ENCODE measurements at places on chromosomes 2 and 18.
A peak's percentile ranks its signal among the peaks of the same experiment; 100 is the strongest.

DNA sequence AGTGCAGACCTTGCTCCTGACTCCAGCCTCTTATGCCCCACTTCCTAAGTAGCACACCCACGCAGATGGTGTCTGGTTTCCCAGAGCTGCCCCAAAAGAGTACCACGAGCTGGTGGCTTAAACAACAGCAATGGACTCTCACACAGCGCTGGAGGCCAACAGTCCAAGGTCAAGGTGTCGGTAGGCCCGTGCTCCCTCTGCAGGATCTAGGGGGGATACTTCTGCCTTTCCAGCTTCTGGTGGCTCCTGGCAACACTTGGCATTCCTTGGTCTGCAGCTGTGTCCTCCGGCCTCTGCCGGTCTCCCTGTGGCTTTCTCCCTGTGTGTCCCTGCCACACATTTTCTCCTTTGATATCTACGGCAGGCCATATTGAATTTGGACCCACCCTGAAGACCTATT is 99.0 kb downstream of the TSHZ1 start:
- no peak overlapping the region for H3K27ac ChIP-seq
- H3K4me1 ChIP-seq, result no peaks in the 10 kb centered on the region
- peaks cover 26% of the 10 kb centered on the region for H3K27me3 ChIP-seq
- H3K36me3 ChIP-seq, result no peaks in the 10 kb centered on the region
- DNase-seq, result no peak

DNA sequence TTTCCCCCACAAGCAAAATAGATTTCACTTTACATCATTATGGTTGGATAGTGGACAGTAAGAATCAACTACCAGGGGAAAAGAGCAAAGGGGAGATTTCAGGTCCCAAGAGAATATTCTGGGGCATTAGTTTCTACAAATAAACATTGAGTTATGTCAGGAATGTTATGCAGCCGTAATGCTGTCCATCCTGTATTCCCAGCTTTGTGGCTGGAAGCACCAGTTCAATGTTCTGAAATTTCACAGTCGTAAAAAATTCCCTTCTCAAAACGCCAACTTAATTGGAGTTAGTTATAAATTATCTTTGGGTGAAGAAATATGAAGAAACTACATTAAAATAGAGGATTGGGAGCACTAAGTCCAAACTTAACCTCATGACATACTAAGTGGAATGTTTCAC is 141.5 kb upstream of the FIGN start:
- no peaks in the 10 kb centered on the region for H3K4me1 ChIP-seq
- H3K27me3 ChIP-seq, result no peaks in the 10 kb centered on the region
- no peaks in the 10 kb centered on the region for H3K36me3 ChIP-seq
- no peak overlapping the region for H3K27ac ChIP-seq
- H3K4me3 ChIP-seq, result no peak overlapping the region

DNA sequence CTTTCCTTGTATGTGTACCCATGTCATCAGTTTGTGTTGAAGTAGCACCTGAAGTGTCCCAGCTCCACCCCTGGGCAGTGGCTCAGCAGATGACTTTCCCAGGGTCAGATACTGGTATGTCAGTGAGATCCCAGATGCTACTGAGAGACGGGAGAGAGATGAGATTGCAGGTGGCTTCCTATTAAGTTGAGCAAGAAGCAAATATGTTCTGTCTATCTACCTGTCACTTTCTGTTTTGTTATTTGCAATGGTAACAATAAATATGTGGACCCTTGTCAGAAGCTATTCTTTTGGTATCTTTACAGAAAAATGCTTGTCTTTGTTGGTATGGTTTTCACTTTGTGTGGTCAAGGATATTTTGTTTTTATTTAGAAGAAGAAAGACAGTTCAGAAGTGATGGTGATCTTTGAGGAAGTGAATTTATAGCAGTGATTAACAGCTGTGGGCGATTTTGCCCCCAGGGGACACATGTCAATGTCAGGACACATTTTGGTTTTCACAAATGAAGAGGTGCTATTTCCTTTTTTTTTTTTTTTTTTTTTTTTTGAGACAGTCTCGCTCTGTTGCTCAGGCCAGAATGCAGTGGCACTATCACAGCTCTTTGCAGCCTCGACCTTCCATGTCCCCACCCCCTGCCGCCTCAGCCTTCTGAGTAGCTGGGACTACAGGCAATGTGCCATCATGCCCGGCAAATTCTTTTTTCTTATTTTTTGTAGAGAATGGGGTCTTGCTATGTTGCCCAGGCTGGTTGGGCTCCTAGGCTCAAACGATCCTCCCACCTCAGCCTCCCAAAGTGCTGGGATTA is 21.4 kb downstream of the MGAT5 start:
- peaks cover 10% of the 10 kb centered on the region for H3K36me3 ChIP-seq
- H3K4me1 ChIP-seq, result peaks cover 62% of the 10 kb centered on the region
- no peaks in the 10 kb centered on the region for H3K27me3 ChIP-seq
- peak overlapping the region; percentile 80 for H3K27ac ChIP-seq
- DNase-seq, result no peak

DNA sequence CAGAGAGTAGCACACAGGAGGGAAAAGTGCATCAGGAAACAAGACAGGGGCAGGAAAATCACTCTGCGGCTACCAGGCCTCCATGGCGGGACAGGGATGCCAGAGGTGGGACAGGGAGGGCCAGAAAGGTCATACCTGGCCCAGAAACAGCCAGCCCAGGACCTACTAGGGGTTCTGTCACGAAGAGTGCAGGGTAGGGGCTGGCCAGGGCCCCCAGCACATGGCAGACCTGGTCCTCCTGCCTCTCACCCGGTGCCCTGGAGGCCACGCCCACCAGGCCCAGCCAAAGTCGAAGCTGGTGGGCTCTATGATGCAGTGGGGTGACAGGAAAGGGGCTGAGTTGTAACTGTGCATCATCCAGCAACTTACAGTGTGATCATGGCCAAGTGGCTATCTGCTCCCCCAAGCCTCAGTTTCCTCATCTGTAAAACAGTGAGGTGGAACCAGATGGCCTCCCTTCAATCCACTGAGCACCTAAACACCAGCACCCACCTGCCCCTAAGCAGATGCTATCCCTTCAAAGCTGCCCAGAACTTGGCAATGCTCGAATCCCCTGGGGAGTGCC is 10.6 kb downstream of the CYP26B1 start:
- DNase-seq, result no peak
- H3K4me3 ChIP-seq, result no peak overlapping the region
- peaks cover 12% of the 10 kb centered on the region for H3K27me3 ChIP-seq
- H3K4me1 ChIP-seq, result peaks cover 6% of the 10 kb centered on the region

DNA sequence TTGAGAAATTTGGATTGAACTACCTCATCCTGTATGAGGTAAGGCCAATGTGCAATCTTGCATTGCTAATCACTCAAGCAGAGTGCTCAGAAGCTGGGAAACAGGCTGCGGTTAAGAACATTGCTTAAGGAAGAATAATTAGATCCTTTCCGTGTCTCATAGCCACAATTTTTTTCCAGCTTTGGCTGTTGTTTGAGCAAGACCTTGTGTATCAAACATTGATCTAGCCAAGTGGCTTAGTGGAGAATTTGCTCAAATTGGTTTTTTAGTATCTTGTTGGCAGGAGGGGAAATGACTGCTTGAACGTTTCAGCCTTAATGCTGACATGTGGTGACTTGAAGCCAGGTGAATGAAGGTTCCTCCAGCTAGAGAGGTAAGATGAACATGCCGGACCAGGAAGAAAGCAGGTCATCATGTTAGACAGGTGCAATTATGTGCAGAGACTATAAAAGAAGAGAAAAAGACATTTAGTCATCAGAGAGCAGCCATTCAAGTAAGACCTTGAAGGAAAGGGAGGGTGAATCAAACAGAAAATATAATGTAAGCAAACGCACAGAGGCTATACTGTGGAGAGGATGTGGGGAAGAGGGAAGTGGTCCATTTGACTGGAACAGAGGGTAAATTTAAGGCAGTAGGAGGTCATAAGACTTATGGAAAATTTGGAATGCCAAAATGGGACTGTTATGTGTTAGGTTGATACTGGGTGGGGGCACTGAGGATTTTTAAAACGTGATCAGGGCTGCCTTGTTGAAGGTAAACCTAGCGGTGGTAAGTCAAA is 98.9 kb upstream of the CYP1B1 start:
- H3K27me3 ChIP-seq, result peaks cover 55% of the 10 kb centered on the region
- H3K4me3 ChIP-seq, result no peak overlapping the region
- no peaks in the 10 kb centered on the region for H3K4me1 ChIP-seq
- H3K36me3 ChIP-seq, result no peaks in the 10 kb centered on the region

DNA sequence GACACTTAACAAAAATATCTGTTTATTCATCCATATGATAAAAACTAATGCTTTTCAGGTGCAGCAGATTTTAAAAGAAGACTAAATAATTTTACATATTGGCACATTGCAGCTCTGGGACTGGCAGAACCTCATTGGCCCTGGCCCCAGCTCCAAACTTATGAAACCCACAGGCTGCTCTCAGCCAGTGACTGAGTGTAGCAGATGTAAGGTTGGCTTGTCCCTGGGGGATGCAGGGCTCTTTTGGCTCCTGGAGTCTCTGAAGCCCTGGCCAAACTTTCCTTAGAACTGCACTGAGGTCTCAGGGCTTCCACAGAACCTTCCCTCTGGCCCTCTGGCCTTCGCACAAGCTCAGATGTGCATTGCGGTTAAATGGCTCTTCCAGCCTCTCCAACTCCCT is 725.0 kb upstream of the SOX11 start:
- H3K27me3 ChIP-seq, result no peaks in the 10 kb centered on the region
- DNase-seq, result no peak
- no peaks in the 10 kb centered on the region for H3K4me1 ChIP-seq
- no peak overlapping the region for H3K4me3 ChIP-seq

- no peak overlapping the region for H3K4me3 ChIP-seq
- no peak for DNase-seq
- H3K27ac ChIP-seq, result no peak overlapping the region
- peaks cover 27% of the 10 kb centered on the region for H3K27me3 ChIP-seq
- H3K36me3 ChIP-seq, result peaks cover 1% of the 10 kb centered on the region
- H3K4me1 ChIP-seq, result no peaks in the 10 kb centered on the region
Observed at GRCh38 chr2:160753331-160753654, 259.7 kb upstream of the RBMS1 start.

- H3K27ac ChIP-seq, result no peak overlapping the region
- no peak overlapping the region for H3K4me3 ChIP-seq
- H3K4me1 ChIP-seq, result peaks cover 6% of the 10 kb centered on the region
- H3K27me3 ChIP-seq, result no peaks in the 10 kb centered on the region
- H3K36me3 ChIP-seq, result peaks cover 11% of the 10 kb centered on the region
Observed at GRCh38 chr18:79353267-79353666, 42.5 kb upstream of the NFATC1 start.

- no peaks in the 10 kb centered on the region for H3K4me1 ChIP-seq
- H3K27ac ChIP-seq, result no peak overlapping the region
- no peak for DNase-seq
- peaks cover 60% of the 10 kb centered on the region for H3K27me3 ChIP-seq
- no peaks in the 10 kb centered on the region for H3K36me3 ChIP-seq
- H3K4me3 ChIP-seq, result no peak overlapping the region
Observed at GRCh38 chr2:200756618-200757321, 54.9 kb upstream of the BZW1 start.

GRCh38 chr2:222622910-222623309 is 33.0 kb downstream of the FARSB start:
- peaks cover 42% of the 10 kb centered on the region for H3K36me3 ChIP-seq
- no peaks in the 10 kb centered on the region for H3K27me3 ChIP-seq
- no peak for DNase-seq
- H3K4me3 ChIP-seq, result no peak overlapping the region

- no peak overlapping the region for H3K27ac ChIP-seq
- no peaks in the 10 kb centered on the region for H3K27me3 ChIP-seq
- H3K36me3 ChIP-seq, result no peaks in the 10 kb centered on the region
- H3K4me1 ChIP-seq, result no peaks in the 10 kb centered on the region
- no peak for DNase-seq
Observed at GRCh38 chr2:20551260-20551944, 99.5 kb downstream of the HS1BP3 start.

DNA sequence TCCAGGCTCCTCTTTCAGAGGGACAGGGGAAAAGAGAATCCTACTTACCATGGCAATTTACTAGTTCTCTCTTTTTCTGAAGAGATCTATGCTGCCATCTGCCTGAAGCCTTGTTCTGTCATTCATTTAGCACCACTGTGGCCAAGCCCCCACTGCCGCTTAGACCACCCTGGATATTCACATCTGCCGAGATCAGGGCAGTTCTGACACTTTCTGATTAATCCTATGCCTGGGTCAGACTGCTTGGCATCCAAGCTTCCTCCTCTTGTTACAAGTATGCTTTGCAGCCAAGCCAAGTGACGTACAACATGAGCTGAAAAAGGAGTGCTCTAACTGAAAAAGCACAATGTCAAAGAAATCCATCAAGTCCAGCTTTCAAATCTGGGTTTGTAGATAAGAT is 332.6 kb downstream of the SUCLG1 start:
- H3K36me3 ChIP-seq, result no peaks in the 10 kb centered on the region
- H3K4me1 ChIP-seq, result no peaks in the 10 kb centered on the region
- DNase-seq, result no peak
- no peak overlapping the region for H3K4me3 ChIP-seq
- H3K27me3 ChIP-seq, result peaks cover 14% of the 10 kb centered on the region

DNA sequence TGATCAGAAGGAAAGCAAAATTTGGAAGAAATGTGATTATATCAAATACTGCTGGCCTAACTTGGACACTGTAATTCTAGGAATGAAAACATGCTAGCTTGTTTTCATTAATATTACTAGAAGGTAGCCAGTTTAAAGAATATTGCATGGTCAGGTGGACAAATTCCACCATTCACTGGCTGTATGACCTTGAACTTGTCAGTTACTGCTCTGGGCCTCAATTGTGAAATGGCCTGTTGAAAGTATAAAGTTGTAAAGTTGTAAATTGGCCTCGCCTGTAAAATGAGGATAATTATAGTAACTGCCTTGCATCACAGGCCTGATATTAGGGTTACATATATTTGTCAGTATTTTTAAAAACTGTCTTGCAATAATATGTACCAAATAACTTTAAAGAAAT is 398.4 kb upstream of the CHST9 start:
- H3K27ac ChIP-seq, result no peak overlapping the region
- H3K4me1 ChIP-seq, result no peaks in the 10 kb centered on the region
- no peaks in the 10 kb centered on the region for H3K27me3 ChIP-seq
- H3K4me3 ChIP-seq, result no peak overlapping the region
- DNase-seq, result no peak

GRCh38 chr2:38201784-38202183 is 125.8 kb upstream of the CYP1B1 start:
- H3K36me3 ChIP-seq, result no peaks in the 10 kb centered on the region
- peaks cover 63% of the 10 kb centered on the region for H3K27me3 ChIP-seq
- no peaks in the 10 kb centered on the region for H3K4me1 ChIP-seq
- H3K4me3 ChIP-seq, result no peak overlapping the region

DNA sequence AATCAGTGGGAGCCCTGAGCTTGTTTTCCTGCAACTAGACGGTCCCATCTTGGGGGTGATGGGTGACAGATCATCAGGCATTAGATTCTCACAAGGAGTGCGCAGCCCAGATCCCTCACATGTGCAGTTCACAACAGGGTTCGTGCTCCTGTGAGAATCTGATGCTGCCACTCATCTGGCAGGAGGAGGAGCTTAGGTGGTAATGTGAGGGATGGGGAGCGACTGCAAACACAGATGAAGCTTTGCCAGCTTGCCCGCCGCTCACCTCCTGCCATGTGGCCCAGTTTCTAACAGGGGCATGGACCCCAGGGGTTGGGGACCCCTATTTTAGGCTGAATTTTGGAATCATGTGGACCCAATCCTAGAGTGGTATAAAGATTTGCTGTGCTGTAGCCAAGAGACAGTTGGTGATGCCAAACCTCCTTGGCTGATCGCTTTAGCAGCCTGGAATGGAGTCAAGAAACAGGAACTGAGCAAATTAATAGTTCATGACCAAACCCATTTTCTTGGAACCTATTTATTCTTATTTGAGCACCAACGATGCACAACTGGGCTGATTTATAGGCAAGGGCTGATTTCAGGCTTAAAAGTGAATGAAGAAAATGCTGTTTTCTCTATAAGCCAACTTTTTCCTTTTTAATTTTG is 25.7 kb downstream of the LPIN1 start:
- H3K4me1 ChIP-seq, result peaks cover 32% of the 10 kb centered on the region
- H3K27ac ChIP-seq, result peak overlapping the region; percentile 22
- DNase-seq, result no peak
- no peaks in the 10 kb centered on the region for H3K27me3 ChIP-seq

Data from central memory CD8-positive, alpha-beta T cell (primary cell).